Right forelimb (tissue), 1 donor: ENCODE measurements at places on chromosomes 2 and 18.

- no peak for DNase-seq
Measured at GRCh38 chr18:23793985-23794867, 105.0 kb downstream of the LAMA3 start.

- DNase-seq = no peak
Measured at GRCh38 chr2:8636041-8636491, 45.8 kb upstream of the ID2 start.

GRCh38 chr2:62306751-62307468 lies 111.0 kb downstream of the B3GNT2 start:
- no peak for DNase-seq

- DNase-seq = no peak
Measured at GRCh38 chr2:226813148-226813701, 13.6 kb upstream of the IRS1 start.

DNA sequence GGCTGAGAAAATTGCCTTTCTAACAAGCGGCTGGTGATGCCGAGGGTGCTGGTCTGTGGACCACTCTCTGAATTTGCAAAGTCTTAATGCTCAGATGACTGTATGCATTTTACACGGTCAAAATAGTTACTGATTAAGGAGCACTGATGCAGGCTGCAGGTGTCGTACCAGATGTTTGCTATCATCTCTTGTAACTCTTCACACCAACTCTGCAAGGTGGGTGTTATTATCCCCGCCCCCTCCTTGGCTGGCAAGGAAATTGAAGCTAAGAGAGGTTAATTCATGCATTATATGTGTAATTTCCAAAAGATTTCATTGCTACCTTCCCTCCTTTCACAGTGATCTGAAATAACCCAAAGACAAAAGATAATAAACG lies 13.0 kb upstream of the LBH start:
- DNase-seq = no peak
